ENCODE measurements at places on chromosomes 13 and 19.

GRCh38 chr19:12865746-12866415 lies 15.4 kb downstream of the DNASE2 start:
- no peak for DNase-seq

DNA sequence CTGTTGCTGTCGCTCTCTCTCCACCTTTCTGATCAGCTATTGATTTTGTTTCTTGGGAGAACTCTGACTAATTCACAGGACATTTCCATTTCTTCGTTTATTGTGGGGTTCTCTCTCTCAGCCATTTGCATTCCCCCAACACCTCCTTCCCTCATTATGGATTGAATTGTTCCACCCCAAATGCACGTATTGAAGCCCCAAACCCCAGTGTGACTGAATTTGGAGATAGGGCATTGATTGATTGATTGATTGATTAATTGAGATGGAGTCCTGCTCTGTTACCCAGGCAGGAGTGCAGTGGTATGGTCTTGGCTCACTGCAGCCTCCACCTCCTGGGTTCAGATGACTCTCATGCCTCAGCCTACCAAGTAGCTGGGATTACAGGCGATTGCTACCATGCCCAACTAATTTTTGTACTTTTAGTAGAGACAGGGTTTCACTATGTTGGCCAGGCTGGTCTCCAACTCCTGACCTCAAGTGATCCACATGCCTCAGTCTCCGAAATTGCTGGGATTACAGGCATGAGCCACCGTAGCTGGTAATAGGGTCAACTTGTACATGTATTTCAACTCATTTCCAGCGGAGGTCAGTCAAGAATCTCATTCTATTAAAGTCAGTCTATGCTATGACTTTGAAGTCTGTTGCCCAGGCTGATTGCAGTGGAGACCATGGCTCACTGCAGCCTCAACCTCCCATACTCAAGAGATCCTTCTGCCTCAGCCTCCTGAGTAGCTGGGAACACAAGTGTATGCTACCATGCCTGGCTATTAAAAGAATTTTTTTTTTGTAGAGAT lies 13.6 kb downstream of the NFILZ start:
- DNase-seq = no peak

GRCh38 chr13:113155201-113155600 lies 3.2 kb upstream of the PROZ start:
- DNase-seq = no peak

GRCh38 chr13:106145997-106146864 lies 389.2 kb downstream of the EFNB2 start:
- no peak for DNase-seq
